ENCODE measurements at places on chromosomes 3 and 15.

GRCh38 chr3:77562089-77562488 is 522.2 kb downstream of the ROBO2 start:
- DNase-seq: no peak

DNA sequence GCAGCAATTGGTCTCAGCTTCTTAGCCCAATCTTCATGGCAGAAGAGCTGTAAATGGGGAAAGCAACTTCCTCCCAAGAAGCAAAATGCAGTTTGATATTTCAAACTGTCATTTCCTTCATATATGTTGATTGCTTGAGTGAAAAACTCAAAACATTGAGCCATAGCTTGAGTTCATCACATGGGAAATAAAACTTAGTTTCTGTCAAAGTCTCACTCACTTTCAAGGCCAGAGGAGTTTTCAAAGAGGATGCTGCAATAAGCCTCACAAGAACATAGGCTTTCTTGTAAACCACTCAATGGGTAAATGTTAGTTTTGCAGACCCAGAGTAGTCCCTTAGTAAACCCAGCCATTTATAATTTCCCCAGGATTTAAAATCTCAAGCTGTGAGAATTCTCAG is 29.1 kb upstream of the SUCLG2 start:
- DNase-seq: no peak

DNA sequence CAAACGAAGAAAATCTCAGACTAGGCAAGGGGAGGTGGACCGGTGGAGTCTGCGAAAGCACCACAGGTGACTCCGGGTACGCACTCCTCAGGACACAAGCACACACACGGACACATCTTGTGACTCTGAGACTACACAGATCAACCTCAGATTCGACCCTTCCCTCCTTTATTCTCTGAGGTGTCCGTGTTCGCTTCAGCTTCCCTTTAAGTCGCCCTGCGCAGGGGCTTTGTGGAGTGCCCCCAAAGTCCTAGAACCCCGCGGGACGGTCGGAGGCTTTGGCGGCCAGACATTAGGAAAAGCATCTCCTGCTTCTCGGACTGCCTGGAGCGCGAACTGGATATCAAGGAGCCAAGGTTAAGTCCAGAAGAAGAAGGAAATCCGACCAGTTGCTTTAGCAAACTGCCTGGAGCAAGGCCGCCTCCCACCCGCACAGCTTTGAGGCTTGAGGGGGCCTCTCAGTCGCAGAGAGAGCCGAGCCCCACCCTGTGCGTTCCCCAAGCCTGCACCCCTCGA is 730 bp downstream of the DGKG start:
- no peak for DNase-seq

DNA sequence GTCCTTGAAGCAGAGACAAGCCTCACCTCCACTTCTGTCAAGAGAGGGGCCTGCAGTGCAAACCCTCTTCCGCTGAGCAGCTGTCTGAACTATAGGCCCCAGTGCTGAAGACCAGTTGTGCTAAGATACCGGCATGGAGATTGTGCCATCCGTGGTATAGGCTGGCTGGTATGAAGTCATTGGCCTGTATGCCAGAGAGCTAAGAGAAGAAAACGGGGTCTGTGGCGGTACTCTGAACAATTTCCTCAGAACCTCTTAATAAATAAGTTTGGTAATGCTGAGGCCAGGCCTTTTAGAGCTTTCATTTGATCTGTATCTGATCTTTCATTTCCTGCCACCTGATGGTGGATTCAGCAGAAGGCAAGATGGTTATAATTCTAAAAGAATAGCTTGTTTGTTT is 123.0 kb downstream of the LRIG1 start:
- DNase-seq: no peak

DNA sequence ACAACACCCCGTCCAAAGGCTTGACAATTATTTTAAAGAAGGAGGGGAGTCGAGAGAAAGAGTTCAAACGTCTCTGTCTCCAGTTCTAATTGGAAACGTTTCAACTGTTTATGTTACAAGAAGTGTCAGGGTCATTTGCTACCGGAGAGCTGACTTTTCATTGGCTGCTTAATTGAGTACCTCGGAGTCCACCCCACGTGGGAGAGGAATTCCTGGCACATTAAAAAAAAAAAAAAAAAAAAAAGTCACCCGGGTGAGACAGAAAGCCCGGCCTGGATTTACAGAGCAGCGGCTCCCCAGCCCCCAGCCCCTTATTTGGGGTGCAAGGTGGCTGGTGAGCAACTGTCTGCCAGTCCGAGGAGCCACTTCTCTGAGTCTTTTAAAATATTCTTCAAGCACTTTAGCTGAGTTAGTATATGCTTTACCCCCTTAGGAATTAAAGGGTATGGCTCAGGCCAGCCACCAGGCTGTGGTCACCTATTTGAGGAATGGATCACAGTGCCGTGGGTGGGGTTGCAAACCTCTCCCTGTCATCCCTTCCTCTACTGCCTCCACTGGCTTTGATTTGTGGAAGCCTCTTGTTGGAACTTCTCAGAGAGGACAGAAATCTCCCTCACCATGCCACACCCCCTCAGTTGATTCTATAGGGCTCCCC is 3.9 kb upstream of the TLE3 start:
- peak; percentile 86 for DNase-seq

GRCh38 chr3:176839901-176840300 is 357.4 kb downstream of the TBL1XR1 start:
- DNase-seq: no peak

GRCh38 chr3:163838769-163839168 is 1239.5 kb downstream of the SI start:
- DNase-seq: no peak

DNA sequence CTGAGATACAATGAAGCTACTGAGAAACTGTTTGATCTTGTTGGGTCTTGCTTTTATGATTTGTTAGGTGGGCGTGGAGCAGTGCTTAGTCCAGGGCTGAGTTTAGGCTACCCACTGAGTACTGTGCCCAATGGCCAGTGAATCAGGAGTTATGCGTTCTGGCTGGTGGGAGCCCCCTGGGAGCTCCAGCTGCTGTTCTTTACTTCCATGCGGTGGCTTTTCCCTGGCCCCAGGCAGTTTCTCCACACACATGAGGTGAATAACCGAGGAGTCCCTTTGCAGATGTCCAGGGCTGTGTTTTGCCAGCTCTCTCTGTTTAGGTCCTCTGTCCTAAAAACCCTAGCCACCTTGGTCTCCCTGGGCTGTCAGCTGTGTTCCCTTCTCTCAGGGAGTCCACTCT is 106.5 kb downstream of the KLF13 start:
- no peak for DNase-seq

DNA sequence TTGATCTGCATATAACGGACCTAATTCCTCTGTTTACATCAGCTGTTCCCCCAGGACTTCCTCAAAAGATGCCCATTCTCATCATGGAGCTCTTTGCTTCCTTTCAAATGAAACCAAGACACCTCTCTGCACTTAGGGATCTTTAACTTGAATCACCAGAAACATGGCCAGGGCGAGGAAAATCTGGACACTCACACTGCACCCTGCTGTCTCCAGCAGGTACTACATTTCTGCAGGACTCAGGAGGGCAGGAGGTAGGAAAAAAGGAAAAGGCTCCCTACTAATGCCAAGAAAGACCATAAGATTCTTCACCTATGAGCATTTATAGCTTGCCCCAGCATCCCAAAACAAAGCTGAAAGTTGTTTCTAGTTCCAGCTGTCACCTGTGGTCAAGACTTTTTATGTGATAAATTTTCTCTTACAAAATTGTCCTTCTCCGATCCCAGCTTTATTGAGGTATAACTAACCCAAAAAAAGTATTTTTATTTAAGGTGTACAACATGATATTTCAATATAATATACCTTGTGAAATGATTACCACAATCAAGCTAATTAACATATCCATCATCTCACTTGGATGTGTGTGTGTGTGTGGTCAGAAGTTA is 87.3 kb upstream of the C15orf61 start:
- peak; percentile 7 for DNase-seq

GRCh38 chr3:114586119-114586518 is 292.3 kb downstream of the TIGIT start:
- DNase-seq: no peak

DNA sequence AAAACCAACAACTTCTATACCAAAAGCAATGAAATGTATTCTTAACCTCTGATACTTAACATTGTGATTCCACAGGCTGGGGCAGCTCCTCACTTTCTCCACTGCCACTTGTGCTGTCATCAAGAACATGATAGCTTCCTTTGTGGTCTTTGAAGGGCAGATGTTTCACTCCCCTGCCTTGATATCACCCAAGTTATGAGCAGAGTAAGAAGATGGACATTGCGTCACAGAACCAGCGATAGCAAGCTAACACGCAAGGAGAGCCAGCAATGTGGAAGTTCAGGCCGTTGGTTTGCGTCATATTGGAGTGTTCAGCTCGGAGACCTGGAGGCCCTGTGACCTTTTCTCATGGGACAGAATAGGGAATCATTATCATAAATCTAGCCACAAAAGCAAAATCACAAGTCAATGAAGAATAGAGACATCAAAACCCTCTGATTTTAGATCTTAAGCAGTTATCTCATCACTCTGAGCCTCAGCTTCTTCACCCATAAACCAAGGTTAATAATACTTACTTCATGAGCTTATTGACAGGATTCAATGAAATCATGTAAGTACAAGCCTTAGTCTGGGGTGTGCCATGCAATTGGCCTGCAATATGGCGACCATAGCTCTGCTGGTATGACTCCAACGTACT is 183.8 kb upstream of the THBS1 start:
- DNase-seq: no peak

GRCh38 chr3:32089476-32089875 is 16.9 kb upstream of the GPD1L start:
- no peak for DNase-seq

GRCh38 chr3:53382106-53382505 is 34.8 kb upstream of the DCP1A start:
- DNase-seq: no peak

DNA sequence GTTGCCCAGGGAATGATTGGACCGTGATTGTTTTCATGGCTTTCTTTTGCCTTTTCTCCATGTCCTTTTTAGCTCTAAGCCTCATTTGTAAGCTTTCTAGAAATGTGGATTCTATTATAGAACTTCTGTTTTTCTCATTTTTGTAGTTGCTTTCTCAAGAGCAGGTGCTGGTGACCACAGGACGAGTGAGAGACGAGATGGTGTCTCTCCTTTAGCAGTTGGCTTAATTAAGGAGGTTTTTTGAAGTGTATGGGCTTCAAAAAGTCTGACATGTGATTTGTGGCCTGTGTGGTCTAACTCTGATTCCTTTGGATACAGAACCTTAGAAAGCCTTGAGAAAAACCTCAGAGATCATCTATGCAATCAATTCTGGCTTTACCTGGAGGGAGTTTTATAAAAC is 292.8 kb downstream of the LPP start:
- no peak for DNase-seq

GRCh38 chr15:52438047-52438446 is 90.6 kb downstream of the MYO5A start:
- DNase-seq: no peak

DNA sequence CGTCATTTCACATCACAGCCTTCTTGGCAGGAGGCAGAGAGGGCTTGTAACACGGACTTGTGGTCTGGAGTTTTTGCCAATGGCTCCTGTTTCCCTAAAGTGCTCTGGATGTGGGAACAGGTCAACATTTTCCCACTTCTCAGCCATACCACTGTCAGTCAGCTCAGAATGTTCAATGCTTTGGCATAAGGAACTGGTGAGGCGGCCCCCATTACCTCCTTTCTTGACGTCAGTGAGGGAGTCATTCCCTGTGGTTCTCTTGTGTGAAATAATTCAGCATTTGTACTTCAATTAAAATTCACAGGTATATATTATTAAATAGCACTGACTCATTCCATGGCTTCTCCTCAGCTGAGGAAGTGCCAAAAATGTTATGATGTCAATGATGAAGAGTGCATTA is 167.1 kb downstream of the P3H2 start:
- no peak for DNase-seq

GRCh38 chr3:55639896-55640765 is 153.0 kb upstream of the WNT5A start:
- no peak for DNase-seq

- no peak for DNase-seq
These were observed 108.9 kb upstream of the TSC22D2 start for GRCh38 chr3:150299201-150299600.

DNA sequence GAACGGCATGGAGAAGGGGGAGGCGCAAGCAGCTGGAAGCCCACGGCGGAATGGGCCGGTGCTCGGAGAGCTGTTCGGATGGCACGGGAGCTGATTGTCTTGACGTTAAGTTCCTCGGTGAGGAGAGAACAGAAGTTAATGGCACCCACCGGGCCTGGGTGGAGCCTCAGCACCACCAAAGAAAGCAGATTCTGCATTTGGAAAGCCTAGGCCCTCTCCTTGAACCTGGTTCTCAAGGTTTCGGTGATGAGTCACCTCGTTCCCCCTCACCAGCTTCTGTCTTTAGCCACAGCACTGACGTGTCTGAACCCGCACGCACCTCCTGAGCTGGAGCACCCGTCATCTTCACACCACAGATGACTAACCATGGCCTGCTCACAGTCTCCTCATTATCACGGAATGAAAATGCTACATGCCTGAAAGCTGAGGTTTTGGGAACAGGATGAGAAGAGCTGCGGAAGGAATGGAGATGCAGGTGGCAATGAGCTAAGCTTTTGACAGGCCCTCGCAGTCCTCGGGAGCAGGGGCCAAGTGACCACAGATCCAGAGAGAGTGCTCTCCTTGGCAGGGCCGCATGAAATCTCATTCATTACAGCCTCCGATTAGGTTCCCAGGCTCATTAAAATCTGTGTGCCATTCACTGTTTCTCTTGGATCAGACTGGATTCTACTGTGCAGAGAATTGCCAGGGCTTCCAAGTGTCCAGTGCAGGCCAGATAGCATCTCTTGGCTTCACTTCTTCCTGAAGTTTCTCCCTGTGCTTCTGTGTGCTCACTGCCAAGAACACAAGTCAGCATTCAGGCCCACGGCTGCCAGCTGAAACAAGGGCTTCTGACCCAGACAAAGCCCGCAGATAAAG is 96.3 kb upstream of the DLG1 start:
- DNase-seq: no peak

DNA sequence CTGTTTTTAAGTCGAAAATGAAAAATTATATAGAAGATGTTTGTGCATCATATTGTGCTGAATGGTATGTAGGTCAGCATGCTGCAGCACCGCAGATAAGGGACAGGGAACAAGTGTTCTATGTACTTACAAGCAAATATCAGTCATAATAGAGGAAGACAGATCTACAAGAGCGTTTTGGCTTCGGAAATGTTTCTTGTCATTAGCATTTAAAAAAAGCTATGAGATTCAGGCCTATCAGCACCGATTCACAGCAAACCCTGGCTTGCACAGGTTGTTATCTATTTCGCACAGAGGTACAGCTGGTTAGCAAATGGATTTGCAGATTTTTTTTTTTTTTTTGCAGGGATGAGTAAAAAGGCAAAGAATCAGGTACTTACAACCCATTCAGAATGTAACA is 204.2 kb upstream of the TBC1D5 start:
- no peak for DNase-seq

Data from NCI-H1092 treated with DMSO at 0.1 percent for 48 hours (cell line).